ENCODE measurements at places on chromosomes 7 and 10.

DNA sequence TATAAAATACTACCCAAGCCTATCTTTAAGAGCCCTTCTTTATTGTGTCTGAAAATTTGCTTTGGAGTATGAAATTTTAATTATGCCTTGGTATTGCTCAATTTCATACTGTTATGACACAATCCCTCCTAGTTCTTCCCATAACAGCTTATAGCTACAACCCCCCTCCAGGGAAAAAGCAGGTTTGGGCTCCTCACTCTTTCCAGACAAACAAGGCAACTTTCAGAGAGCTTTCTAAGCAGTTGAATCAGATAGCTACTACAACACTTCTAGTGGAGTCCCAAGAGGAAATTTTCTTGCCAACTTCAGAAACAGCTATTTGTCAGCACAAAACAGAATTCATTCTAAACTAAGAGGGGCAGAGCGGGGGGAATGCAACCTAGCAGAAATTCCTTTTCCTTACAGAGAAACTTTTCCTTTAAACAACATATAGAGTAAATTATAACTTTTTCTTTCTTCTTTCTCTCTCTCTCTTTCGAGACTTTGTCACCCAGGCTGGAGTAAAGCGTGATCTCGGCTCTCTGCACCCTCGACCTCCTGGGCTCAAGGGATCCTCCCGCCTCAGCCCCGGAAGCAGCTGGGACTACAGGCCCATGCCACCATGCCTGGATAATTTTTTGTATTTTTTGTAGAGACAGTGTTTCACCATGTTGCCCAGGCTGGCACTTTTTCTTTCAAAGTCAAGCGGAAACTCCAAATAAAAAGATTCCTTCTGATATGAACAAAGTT, 26.0 kb upstream of the JMJD1C start:
- peak; percentile 94 for DNase-seq

- DNase-seq: no peak
Measured at GRCh38 chr7:28768577-28769147, 189.5 kb downstream of the TRIL start.

GRCh38 chr7:140649556-140650205, 9.1 kb upstream of the DENND2A start:
- DNase-seq: no peak

DNA sequence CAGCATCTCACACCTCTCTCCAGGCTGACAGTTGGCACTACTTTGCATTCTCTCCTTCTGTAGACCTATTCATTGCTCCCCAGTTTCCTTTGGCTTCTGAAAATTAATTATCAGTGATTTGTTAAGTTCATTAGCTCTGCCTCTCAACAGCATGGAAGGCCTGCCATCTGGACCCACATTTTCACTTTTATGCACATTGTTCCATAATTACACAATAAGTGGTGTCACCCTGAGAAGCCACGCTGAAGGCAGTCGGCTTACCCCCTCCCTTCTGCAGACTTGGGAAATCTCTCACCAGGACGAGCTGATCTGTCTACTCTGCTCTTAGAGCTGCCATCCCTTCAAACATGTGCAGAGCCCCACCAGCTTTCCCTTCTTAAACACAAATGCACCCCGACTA, 64.7 kb downstream of the SLIT1 start:
- DNase-seq: no peak

GRCh38 chr10:70513848-70514309, 35.3 kb downstream of the PALD1 start:
- DNase-seq: no peak

DNA sequence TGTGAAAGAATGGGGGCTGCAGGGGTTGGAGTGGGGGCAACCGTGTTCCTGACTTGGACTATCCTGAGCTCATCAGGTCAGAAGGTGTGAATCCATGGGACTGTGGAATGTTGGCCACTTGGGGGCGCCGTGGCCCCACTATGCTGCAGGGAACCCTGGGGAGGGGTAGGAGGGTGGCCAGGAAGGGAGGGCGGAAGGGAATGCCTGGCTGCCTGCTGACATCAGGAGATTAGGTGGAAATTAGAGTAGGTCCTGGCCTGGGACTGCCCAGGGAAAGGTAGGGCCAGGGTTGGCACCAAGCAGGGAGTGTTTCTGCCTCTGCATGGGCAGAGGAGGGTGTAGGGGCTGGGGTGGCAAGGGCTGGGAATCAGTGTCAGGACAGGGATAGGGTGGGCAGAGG, 65.8 kb upstream of the PRSS58 start:
- no peak for DNase-seq

- no peak for DNase-seq
Measured at GRCh38 chr7:26159243-26159642, 7.2 kb downstream of the NFE2L3 start.

- DNase-seq: no peak
Measured at GRCh38 chr7:50795253-50795652, 12.6 kb upstream of the GRB10 start.

DNA sequence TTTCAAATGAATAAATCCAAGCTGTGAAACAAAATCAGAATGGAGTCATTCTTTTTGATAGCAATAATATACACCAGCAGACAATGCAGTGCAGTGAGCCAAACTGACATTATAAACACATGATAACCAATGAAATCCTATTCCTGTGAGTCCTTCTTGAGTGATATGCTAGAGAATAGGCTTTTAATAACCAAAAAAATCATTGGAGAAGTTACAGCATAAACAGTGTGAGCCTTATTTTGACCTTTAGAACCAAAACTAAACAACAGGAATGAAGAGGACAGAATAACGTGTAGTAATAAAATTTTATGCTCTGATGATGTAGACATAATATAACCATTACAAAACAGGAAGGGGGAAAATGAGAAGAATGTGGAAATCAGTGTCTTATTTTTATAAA, 8.7 kb downstream of the HUS1 start:
- no peak for DNase-seq

DNA sequence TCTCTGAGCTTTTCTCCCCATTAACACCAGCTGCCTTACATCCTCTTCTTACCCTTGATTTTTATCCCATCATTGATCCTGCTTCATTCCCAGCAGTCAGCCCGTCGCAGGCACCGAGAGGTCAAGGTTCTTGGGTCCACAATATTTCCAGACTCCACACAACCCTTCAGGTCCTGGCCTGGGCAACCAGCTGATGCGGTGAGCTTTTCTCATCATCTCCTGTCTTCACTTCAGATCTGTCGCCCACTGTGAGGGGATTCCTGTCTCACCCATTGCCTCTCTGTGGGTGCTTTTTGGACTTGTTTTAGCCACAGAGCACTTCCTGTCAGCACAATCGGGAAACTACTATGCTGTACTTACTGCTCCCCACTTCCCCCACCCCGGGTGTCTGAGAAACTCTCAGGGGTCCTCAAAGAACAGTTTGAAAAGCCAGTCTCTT, 8.4 kb upstream of the PVRIG start:
- DNase-seq: no peak

- DNase-seq: peak; percentile 59
Measured at GRCh38 chr10:51894771-51895578, 195.6 kb upstream of the CSTF2T start.
